ENCODE measurements at places on chromosomes 2 and 18.

DNA sequence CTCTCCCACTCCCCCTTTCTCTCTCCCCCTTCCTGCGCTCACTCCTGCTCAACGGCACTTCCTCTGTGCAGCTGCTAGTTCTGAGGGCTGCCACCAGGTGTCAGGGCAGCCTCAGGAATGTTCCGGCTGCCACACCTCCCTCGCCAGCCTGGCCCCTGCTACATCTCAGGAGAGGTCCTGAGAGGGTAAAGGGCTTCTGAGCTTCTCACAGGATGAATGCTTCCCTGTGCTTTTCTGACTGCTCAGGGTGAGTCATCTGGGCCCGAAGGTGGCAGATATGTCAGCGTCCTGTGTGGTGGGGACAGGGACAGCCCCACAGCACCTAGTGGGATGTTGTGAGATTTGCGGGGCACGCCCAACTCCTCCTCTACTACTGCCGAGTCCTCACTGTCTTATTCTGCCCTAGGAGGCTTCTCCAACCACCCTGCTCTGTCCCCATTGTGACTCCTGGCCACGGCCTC, 49.0 kb downstream of the PLEKHB2 start:
- DNase-seq = peak; percentile 75

DNA sequence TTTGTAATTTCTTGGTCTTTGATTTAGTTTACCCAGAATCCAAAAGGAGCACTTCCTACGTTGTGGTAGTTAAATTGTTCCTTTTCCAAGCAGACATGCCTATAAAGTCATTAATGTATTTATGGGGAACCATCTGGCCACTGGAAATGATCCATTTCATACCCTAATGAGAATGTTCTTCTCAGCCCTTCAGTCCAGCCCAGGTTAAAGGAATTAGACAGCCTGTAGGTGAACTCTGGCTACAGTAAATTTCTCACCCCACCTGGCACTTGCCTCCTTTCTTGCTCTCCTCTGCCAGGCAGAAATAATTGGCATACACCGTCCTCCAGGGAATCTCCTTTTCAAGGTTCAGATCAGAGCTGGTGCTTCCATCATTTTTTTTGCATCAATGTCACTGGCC, 121.1 kb downstream of the SETBP1 start:
- no peak for DNase-seq

DNA sequence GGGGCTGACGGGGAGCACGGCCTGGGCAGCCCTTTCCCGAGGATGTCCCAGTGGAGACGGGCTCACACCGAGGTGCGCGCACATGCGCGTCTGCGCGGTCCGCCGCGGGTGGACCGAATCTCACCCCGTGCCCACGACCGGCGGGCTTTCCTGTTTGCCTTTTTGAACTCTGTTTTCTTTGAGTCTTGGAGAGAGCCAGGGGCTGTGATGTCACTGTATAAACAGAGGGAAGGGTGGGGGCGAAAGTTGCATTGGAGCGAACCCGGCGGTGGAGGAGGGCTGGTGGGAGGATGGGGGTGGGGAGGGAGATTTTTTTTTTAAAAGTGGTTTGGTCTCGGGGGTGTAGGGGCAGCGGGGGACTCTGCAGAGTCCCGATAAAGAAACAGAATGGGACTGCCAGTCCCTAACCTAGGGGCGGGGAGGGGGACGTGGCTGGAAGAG, 141.2 kb upstream of the CTAGE1 start:
- peak; percentile 77 for DNase-seq

DNA sequence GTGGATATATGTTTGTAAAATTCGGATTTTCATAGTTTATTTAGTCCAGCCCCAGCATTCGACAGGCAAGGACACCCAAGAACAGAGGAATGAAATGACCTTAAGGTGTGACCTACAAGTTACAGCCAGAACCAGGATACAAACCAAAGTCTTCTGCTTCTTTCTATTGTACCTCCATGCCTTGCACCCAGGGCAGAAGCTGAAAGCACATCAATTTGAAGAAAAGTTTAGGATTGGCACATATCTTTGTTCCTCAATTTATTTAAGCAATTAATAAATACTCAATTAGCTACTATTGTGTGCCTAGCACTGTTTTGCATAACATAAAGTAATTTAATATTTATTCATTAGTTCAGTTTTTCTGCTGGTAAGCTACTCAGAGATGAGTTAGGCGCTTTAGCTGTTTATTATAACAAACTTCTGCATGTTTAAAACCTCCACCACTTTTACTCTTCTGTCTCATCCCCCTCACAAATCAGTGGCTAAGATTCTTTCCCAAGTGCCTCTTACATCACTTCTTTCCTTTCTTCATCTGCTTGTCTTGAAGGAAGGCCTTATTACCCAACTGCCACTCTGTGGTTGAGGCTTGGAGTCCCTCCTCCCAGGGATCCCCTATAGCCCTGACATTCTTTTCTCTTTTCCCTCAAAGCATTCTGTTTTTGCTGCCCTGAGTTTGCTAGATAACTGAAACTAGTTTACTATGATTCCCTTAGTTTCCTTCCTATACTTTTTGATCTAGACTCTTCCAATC, 37.1 kb upstream of the DARS1 start:
- DNase-seq = no peak

DNA sequence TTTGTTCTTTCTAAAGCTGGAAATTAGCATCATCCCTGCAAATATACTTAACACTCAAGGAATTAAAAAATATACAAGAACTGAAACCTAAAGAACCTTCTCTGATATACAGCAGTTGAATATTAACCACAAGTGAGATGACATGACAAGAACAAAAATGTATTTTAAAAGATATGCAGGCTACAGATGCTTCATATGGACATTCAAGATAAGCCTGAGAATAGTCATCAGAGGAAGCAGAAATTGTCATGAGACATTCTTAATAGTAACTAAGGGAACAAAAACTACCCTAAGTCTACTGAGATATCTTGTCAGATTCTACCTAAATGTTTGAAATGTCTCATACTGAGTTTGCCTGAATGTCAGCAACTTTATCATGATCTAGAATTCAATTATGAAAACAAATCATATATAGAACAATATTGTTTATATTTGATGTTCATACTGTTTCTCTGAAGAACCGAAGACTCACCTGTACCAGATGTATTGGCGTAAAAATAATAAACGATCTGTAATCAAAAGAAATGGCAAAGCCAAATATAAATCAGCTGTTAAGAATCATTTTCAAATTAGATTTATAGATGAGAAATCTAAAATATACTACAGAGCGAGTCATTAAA, 4.7 kb downstream of the NBAS start:
- no peak for DNase-seq

DNA sequence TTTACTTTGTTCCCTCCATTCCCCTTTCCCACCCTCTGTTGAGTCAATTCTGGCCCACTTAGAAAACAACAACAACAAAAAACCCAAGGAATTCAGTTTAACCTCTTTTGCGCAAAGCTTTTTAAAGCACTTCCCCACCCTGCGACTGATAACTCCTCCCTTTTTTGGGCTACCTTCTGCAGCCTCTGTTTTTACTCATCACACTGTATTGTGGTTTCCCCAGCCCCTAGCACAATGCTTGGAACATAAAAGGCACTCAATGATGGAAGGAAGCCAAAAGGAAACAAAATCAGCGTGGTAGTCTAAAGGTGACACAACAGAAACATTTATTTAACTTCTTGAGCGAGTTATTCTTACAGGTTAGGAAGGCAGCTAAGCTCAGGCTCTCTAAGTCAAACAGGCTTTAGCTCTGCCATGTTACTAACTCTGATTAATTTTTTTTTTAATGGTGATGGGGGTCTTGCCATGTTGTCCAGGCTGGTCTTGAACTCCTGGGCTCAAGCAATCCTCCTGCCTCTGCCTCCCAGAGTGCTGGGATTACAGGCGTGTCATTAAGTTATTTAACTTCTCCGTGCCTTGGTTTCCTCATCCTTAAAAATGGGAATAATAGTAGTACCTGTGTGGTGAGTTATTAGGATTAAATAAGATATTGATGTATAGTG, 1.3 kb downstream of the CEP68 start:
- no peak for DNase-seq

GRCh38 chr18:57052173-57052572, 94.7 kb upstream of the BOD1L2 start:
- no peak for DNase-seq

GRCh38 chr18:23922939-23923338, 91.6 kb upstream of the TTC39C start:
- no peak for DNase-seq

DNA sequence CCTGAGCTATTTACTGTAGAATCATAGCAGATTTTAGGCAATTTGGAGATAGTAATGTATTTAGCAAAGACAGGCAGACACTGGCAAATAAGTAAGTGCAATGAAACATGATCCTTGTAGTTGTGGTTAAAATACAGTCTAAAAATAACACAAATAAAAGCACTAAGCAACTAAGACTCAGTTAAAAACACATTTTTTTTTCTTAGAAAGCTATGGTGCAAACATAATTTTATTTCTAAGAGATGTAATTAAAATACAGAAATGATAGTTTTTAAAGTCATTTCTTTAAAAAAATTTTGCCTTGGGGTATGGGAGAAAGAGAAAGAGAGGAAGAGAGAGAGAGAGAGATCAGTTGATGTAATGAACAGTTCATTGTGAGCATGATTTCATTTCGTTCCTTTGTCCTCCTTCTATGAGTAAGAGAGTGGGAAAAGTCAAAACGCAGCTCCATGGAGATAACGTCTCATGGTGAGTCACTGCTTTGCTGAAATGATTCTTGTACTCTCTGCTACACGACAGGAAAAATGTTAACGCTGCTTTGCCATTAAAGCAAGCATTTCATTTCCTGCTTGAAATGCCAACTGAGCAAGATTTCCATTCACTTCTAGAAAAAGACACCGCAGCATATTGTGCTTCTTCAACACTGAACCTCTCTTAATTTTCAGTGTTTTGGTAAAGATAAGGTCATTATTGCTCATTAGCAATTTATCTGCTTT, 61.3 kb upstream of the PGAP1 start:
- DNase-seq = no peak

DNA sequence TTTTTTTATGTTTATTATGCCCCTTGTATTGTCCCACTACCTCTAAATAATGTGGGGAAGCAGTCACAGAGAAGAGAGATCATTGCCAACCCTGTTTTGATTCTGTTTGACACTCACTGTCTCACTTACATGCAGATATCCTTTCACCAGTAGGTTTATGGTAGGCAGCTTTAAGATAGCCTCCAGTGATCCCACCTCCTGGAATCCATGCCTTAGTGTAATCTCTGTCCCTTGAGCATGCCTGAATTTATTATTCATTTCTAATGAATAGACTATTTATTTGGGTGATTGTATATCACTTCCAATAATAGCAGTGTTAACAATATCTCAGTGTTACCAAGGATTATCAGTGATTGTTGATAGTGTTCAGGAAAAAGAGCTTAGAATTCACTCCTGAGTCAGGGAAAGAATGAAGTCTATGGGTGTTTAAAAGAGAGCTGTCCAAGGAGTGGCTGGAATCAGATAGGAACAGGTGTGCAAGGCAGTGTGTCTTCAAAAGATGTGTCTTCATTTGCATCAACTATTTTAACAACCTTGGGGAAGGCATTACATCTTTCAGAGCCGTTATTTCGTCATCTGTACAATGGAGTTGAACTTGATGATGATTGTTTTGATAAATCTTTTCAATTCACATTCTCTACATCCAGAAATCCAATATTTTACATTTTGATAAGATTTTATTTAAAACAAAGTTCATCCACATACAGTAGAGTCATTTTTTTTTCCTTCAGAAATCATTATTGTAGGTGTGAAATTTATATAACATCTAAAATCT, 31.9 kb downstream of the PKP4 start:
- no peak for DNase-seq

DNA sequence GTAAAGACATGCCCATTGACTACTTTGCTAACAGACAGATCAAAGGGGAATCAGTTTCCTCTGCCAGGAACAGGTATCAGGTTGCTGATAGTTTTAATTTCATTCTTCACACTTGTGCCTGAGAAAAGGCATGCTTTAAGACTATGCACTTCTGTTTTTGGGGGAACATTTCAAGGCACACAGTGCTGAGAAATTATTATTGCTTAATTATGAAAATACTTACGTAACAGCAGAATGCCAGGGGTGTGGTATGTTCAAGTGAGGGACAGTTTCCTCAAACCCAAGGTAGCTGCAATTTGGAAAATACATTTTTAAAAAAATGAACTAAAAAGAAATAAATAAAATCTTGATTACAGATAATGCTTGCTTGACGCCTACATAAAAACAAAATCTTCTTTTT, 1746.1 kb upstream of the PIK3C3 start:
- no peak for DNase-seq

DNA sequence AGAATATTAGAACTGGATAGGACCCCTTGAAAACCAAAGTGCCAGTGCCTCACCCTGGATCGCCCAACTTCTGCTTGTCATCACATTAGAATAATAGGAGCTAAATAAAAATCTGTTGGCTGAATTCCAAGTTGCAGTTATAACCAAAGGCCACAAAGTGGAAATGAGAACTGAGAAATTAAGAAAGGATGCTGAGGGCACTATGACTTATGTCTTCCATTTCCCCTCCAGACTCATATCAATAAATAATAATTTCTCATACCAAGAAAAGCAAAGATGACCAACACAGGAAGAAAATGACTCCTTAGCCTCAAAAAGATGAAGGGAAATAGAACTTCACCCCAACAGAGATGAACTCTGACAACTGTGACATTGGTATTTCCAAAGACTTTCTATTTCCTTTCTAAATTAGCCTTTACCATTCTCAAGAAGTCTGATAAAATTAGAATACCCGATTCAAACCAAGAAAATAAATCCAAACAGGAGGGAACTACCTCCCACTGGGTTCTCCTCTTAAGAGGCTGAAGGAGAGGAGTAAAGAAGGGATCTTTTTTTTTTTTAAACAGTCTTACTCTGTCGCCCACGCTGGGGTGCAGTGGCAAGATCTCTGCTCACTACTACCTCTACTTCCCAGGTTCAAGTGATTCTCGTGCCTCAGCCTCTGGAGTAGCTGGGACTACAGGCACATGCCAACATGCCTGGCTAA, 46.5 kb upstream of the EPG5 start:
- DNase-seq = no peak

- DNase-seq = no peak
Observed at GRCh38 chr2:161170958-161171932, 11.0 kb downstream of the TANK start.

DNA sequence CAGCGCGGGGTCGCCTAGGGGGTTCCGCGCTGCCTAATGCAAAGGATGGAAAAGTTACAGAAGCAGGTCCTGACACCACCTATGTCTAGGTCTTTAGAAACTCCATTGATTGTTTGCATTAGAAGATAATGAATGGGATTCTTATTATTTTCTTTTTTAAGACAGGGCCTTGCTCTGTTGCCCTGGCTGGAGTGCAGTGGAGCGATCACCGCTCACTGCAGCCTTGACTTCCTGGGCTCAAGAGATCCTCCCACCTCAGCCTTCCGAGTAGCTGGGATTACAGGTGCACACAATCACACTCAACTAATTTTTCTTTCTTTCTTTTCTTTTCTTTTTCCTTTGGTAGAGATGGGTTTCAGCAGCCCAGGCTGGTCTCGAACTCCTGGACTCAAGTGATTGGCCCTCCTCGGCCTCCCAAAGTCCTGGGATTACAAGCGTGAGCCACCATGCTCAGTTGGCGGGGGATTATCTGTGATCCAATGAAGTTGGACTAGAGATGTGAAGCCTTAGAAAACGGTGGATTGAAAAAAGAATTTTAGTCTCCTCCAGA, 761 bp upstream of the IDH1 start:
- DNase-seq = no peak

GRCh38 chr2:30161929-30162706, 15.3 kb downstream of the YPEL5 start:
- DNase-seq = no peak

All from Right ventricle myocardium inferior (tissue), 1 donor.